ENCODE measurements at places on chromosomes 12 and 14.

GRCh38 chr14:88454886-88455285 is 69.4 kb downstream of the SPATA7 start:
- no peak for DNase-seq

DNA sequence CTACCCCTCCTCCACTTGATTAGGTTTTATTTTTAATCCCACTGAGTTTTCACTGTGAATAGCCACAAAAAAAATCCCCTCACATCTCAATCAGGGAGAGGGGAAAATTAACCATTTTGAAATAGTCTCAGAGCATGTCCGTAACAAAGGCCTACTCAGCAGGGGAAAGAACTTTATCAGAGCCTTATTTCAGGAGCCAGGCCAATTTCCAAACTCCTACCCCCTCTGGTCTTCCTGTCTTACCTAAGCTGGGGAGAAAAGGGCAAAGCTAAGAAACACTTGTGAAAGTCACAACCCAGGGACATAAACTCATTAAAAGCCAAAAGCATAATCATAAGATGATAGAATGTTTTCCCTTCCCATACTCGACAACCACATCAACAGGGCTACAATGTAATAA is 260.3 kb upstream of the DIO3 start:
- DNase-seq: no peak

- no peak for DNase-seq
Observed at GRCh38 chr12:19088606-19089005, 40.9 kb upstream of the PLEKHA5 start.

GRCh38 chr14:32329690-32330285 is 690 bp downstream of the AKAP6 start:
- no peak for DNase-seq

GRCh38 chr14:65373671-65374039 is 38.9 kb upstream of the FUT8 start:
- no peak for DNase-seq

- no peak for DNase-seq
Observed at GRCh38 chr12:93753285-93753684, 76.1 kb downstream of the CRADD start.

DNA sequence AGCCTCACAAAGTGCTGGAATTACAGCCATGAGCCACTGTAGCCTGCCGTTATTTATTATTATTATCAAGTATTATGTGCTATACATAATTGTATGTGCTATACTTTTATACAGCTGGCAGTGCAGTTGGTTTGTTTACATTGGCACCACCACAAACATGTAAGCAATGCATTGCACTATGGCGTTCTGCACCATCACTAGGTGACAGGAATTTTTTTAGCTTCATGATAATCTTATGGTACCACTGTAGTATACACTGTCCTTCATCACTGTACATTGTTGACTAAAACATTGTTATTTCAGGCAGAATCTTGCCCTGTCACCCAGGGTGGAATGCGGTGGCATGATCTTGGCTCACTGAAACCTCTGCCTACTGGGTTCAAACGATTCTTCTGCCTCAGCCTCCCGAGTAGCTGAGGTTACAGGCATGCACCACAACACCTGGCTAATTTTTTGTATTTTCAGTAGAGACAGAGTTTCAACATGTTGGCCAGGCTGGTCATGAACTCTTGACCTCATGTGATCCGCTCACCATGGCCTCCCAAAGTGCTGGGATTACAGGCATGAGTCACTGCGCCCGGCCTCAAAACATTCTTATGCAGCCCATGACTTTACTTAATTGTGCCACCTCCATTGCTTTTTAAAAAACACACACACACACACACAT is 17.1 kb downstream of the MRPL42 start:
- DNase-seq: no peak

- peak; percentile 33 for DNase-seq
Observed at GRCh38 chr14:25308244-25308643, 258.3 kb upstream of the STXBP6 start.

GRCh38 chr12:27965966-27966365 is 6.6 kb downstream of the PTHLH start:
- no peak for DNase-seq

- DNase-seq: no peak
Observed at GRCh38 chr14:58825606-58826005, 187.8 kb downstream of the DACT1 start.

- no peak for DNase-seq
Observed at GRCh38 chr12:85740186-85740585, 96.0 kb downstream of the RASSF9 start.

- DNase-seq: no peak
Observed at GRCh38 chr14:92633274-92633616, 115.2 kb downstream of the LGMN start.

- DNase-seq: no peak
Observed at GRCh38 chr12:106957583-106957982, 1.9 kb downstream of the TMEM263 start.

DNA sequence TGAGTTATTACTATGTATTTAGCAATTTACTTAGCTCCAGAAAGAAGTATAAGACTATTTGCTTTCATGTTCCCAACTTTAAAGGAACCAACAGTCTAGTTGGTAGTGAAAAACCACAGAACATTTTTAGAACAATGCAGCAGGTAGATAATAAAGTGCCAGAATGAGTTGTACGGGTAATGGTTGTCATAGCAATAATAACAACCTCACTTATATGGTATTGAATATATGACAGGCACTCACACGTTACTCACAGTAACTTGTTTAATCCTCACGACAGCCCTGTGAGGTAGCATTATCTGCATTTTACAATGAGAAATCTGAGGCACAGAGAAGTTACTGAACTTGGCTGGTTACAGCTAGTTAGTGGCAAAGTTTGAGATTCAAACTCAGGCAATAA is 10.6 kb upstream of the GAPDH start:
- no peak for DNase-seq

DNA sequence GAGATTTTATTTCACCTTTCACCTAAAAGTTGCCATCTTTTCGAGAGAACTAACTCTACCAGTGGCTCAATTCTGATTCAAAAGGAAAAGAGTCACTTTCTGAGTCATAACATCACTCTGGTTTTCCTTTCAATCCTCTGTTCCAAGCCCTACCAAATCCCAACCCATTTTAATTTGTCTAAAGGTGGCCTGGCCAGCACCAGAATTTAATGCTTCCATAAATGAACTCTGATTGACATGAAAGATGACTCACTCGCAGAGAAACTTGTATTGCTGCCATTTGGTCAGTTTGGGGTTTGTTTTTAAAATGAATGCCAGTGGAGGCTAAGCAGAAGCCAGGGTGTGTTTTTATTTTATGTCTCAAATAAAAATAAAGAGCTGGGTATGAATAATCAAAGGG is 117.4 kb upstream of the SOX5 start:
- no peak for DNase-seq

DNA sequence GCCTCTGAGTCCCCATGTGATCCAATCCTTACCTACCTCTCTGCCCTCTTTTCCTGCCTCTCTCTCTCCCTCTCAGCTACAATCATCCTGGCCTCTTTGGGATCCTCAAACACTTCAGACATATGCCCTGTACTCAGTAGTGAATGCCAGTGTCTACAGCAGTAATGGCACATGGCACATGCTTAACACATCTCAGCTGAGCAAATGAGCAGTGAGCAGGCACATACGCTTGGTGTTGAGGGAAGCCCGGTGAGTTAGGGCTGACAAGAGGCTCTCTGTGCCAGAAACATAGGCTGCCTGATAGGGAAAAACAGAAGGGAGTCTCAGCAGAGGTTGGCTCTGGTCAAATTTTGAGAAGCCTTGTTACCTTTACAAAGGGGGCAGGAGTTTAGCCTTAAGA is 409.1 kb downstream of the TMEM132D start:
- no peak for DNase-seq

Measured in iPS DF 19.7 (cell line).